SJSA1 (cell line): ENCODE measurements at places on chromosomes 1 and 21.

- DNase-seq: no peak
These were observed 48.1 kb downstream of the S100B start for GRCh38 chr21:46556802-46557201.

DNA sequence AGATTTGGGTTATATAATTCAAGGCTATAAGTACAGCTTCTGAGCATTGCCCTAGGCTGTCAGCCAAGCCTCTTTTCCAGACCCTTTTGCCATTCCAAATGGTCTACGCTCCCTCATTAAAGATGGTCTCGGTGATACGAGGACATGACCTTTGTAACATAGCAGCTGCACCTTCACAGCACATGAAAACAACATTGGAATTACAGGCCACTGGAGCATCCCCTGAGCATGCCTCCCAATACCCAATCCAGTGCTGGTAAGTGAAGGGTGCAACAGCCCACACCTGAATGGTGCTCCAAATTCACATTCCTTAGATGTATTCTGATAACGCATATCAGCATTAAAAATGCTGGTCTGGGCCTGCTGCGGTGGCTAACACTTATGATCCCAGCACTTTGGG is 20.1 kb upstream of the PTPRF start:
- DNase-seq: peak; percentile 10

DNA sequence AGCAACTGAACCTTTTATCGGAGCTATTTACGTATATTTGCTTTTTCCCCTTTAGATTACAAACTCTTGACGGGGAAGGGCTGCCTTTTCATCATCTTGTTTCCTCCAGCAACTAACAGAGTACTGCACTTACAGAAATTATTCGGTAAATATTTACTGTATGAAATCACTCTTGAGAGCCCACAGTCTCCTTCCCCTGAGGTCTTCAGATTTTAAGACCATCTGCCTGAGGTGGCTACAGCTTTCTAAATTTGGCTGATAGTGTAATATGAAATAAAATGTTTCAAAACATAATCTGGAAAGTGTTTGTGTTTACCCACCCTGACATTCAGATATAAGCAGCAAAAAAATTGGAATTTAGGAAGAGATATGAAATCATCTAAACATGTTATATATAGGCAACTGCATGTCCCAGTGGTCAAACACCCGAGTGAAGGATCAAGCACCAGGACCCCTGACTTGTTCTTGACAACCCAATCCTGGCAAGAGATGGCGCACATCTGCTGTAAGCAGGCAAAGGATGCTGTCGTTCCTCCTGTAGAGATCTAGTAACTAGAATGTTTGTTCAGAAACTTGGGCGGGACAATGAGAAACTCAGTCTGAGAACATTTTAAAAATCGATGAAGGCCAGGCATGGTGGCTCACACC is 60.9 kb downstream of the SIPA1L2 start:
- DNase-seq: no peak

DNA sequence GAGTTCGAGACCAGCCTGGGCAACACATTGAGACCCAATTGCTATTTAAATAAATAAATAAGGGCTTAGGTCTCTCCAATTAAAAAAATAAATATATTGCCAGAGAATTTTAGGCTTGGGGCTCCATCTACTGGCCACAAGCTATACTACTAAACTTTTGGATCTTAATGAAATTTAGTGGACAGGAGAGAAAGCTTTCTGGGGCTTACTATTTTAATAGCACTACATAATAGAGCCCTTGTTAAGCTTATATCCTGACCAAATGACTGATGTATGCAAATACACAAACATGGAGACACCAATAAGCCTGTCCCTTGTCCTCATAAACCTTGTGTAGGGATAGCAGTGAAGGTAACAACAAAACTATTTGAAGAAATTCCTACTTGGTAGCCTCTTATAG is 18.4 kb downstream of the CCT3 start:
- DNase-seq: peak; percentile 44

DNA sequence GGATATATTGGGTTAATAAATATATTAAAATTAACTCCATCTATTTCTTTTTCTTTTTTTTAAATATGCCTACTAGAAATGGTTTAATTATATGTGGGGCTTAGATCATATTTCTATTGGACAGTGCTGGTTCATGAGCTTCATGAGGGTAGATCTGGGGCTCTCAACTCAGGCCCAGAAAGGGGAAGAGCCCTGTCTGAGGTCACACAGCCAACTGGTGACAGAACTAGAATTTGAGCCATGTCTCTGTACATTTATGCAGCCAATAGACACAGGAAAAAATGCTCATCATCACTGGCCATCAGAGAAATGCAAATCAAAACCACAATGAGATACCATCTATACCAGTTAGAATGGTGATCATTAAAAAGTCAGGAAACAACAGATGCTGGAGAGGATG is 5.1 kb upstream of the EPHB2 start:
- DNase-seq: no peak

DNA sequence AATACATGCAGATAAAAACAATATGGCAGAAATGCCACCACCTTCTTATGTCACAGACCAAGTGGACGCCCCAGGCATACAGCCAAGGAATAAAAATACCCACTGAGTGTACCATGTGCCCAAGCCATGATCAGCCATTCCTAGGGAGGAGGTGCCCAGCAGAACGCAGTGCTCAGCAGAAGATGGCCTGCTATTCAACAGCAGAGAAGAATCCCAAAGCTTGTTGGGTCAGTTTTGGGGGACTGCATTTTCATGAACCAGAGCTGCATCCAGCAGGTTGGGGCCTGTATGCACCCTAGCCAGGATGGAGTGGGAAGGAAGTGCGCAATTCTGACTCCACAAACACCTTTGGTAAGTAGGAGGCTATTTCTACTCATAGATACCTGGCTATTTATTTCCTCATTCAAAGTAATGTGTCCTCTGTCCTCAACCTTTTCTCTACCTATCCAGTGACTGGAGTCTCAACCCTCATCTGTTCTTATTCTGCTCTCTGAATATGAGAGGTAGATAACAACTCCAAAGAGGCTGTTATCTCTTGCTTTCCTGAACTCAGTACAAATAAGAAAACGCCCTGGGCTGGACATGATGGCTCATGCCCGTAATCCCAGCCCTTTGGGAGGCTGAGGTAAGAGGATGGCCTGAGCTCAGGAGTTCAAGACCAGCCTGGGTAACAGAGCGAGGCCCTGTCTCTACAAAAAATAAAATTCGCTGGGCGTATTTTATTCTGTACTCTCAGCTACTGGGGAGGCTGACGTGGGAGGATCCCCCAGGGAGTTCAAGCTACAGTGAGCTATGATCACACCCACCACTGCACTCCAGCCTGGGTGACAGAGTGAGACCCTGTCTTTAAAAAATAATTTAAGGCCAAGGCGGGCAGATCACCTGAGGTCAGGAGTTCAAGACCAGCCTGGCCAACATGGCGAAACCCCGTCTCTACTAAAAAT is 2.5 kb upstream of the PLEKHM2 start:
- DNase-seq: no peak

GRCh38 chr1:220726634-220727033 is 21.5 kb upstream of the MTARC2 start:
- DNase-seq: no peak

DNA sequence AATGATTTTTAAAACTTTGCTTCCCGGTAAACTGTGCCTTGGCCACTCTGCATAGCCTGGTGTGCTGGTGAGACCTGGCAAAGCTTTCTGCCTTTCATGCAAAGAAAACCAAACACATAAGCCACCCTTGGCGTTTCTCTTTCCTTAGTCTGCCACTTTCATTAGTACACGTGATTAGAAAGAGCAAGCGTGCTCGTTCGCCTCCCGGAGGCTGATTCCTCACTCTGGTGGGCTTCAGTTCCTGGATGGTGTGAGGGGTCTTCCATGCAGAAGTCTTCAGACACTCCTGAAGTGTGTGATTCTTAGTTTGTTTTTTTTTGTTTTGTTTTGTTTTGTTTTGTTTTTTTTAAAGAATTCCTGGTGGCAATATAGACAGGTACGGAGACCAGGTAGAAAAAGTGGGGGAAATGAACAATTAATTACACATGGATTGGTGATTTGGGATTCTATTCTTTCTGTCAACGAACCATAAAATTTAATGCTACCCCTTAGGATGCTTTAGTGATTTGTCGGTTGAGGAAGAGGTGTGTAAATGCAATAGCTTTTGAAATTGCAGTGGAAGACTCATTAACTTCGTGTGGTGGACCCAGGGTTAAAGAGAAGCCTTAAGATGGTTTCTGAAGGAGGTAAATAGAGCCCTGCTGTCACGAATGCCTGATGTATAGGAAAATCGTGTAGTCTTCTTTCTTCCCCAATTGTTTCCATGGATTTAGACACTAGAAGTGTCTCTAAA is 2.1 kb downstream of the GALNT2 start:
- DNase-seq: no peak

GRCh38 chr1:155650231-155650757 is 38.3 kb downstream of the YY1AP1 start:
- no peak for DNase-seq

- no peak for DNase-seq
These were observed 23.3 kb downstream of the CAPN8 start for GRCh38 chr1:223642237-223642636.

GRCh38 chr1:214378492-214378891 is 97.5 kb downstream of the SMYD2 start:
- no peak for DNase-seq

- no peak for DNase-seq
These were observed 67.9 kb downstream of the KLHDC7A start for GRCh38 chr1:18548643-18549042.

GRCh38 chr1:224874775-224875174 is 54.7 kb upstream of the DNAH14 start:
- no peak for DNase-seq

GRCh38 chr1:39908534-39908933 is 6.8 kb upstream of the MYCL start:
- DNase-seq: no peak

DNA sequence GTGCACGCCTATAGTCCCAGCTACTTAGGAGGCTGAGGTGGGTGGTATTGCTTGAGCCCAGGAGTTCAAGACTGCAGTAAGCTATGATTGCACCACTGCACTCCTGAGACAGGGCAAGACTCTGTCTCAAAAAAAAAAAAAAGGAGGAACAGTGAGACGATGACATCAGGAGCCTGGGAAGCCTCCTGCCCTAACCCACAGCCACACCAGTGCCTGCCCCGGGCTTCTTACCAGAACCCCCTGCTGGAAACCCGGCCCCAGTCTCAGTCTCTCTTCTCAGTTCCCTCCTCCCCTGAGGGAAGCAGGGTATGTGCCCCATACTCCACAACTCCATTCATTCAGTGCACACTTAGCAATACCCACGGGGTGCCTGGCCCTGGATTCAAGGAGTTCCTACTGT is 9.1 kb downstream of the COL8A2 start:
- no peak for DNase-seq

DNA sequence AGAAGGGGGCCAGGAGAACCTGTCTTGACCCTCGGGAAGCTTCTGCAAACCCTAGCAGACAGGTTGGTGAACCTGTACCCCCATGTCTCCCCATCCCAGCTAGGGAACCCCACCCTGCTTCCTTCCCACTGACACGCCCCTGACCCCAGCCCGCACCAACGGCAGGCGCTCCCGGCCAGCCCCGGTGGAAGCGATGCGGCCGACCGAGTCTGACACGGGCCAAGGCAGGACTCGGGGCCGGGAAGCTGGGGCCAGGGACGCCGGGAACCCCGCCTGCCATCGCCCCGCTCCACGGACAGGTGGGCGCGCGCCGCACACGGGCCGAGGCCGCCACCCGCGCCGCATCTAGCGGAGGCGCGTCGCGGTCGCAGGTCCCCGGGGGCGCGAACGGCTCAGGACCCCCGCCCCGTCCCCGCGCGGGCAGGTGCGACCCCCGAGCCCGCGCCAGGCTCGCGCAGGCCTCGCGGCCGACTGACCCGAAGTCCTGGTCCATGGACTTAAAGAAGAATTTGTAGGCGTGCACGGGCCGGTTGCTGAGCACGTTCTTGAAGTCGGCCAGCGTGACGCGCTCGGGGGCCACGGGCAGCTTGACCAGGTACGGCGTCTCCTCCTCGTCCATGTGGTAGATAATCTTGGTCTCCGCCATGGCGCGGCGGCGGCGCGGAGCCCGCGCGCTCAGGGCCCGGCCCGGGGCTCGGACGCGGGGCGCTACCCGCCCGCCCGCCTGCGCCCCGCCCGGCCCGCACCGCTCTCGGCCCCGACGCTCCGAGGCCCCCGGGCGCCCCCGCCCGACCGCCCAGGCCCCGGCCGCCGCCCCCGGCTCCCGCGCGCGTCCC is 580 bp downstream of the DVL1 start:
- DNase-seq: no peak

GRCh38 chr1:51101976-51102375 is at the start of gene C1orf185:
C1orf185 (plus strand) TSS chr1:51102228; CDS start chr1:51102234, 6 bp downstream.
- no peak for DNase-seq

DNA sequence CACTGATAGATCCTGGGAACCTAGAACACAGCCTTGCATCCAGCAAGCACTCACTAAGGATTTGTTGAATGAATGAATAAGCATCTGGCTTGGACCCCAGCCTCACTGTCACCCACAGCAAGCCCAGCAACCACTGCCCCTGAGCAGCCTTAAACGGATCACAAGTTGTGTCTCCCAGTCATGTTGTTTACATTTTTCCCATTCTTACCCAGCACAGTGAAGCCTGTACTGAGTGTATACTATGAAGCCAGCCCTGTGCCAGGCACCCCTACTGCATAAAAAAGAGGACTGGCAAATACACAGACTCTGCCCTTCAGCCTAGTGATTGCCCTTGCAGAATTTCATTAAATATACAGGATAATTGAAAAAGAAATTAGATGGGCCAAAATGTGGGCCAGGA is 30.2 kb downstream of the RRAGC start:
- no peak for DNase-seq

GRCh38 chr1:53128401-53128800 is 14.0 kb downstream of the SLC1A7 start:
- no peak for DNase-seq

GRCh38 chr1:231376101-231376500 is 38.0 kb downstream of the SPRTN start:
- DNase-seq: no peak

DNA sequence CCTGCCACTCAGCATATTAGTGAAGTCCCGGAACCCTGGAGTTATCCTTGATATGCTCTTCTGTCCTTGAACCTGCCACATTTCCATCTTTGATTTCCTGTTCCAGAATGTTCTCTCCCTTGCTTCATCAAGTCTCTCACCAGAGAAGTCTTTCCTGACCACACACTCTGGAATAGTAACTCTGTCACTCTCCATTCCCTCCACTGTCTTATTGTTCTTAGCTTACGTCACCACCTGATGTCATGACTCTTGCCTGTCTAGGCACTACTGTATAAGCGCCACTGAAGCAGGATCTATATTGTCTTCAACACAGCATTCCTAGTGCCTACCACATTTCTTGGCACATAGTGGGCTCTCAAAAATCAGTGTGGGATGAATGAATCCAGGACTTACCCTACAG is 65.4 kb upstream of the SMYD2 start:
- no peak for DNase-seq
